ENCODE measurements at places on chromosomes 7 and 10. TPM values are rescaled to one million over a fixed set of nuclear protein-coding genes. Genes with fewer than 3 reads are reported as not detected.

The ADIRF gene
- not detected for total RNA-seq

The CNNM1 gene
- total RNA-seq, result 26.9 TPM

The LRRTM3 gene
- not detected for total RNA-seq

The FASTK gene
- 80.0 TPM for total RNA-seq
